ENCODE measurements at places on chromosomes 3 and 15.

DNA sequence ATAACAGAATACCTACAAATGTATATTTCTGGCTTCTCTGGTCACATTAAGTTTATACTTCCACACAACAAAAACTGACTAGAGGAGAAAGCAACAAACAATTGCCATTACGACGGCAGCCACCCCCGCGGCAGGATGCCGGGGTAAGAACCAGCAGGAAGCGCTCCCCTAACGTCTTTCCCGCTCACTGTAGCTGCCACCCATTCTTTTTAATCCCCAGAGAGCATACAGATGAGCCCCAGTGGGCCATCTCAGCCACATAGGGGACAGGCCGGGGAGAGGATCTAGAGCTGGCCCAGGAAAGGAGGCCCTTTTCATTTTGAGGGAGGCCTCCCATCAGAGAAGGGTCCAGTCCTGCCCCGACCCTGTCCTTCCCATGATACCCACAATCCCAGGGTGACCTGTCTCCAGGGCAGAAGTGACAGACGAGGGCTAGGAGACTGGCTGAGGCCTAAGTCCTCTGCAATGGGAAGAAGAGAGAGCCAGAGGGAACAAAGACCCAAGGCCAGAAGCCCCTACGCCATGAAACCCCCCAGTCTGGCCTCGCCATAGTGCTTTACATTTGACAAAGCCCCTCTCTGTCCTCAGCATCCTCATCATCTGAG lies 3.6 kb upstream of the CALML4 start:
- no peak for DNase-seq

GRCh38 chr3:195794708-195795107 lies 17.0 kb downstream of the MUC4 start:
- DNase-seq = no peak

GRCh38 chr3:157916672-157917071 lies 189.5 kb downstream of the SHOX2 start:
- peak; percentile 31 for DNase-seq

DNA sequence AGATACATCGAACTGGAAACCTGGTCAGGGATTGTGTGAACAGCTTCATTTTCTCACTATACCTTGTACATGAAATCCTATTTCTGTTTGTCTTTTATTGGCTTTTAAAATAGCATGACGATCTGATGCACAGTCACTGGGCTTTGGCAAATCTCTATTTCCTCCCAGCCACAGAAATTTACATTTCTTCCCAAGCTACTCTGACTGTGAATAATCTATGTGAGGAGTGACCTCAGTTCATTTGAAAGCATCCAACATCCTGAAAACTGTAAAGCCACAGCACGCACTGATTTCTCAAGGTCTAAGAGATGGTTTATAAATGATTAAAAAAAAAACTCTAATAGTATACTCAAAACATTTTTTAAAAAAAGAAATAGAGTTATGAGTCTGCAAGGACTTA lies 450.3 kb downstream of the IL5RA start:
- DNase-seq = no peak

DNA sequence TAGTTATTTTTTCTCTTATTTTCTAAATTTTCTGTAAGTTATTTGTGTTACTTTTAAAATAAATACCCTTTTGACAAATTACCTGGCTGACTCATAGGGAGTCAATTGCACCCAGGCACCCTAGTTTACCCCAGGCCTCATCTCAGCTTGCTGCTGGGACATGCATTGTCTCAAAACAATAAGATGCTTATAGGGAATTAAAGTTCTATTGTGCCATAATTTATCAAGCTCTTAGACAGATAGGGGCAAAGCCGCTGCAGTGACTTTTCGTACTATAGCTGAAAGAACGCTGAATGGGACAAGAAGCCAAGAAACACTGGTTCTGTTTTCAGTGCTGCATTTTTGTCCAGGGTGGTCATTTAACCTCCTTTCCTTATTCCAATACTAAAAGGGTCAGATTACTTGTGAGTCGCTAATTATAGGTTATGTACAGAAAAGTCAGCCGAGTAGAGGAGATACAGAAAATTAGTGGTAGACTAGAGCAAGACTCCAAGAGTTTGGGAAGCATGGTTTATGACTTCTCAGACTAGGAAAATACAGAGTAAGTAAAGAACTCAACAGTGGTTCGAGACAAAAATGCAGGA lies 50.3 kb downstream of the EXD1 start:
- DNase-seq = peak; percentile 38

DNA sequence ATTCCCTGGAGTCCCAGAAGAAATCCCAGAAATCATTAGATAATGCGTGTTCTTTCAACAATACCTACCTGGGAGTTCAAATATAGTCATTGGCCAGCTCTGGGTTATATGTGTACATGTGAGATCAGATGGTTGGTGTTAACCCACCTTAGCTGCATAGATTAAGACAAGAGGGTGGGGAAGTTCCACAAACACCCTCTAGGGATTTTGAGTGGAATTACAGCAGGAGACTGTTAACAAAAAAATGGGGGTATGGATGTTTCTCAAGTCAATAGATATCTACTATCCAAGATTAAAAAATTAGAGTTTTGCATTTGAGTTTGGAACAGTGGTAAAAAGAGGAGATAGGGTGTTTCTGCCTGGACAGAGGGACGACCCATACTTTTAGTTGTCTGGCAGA lies 282.5 kb upstream of the CNTN3 start:
- peak; percentile 2 for DNase-seq

DNA sequence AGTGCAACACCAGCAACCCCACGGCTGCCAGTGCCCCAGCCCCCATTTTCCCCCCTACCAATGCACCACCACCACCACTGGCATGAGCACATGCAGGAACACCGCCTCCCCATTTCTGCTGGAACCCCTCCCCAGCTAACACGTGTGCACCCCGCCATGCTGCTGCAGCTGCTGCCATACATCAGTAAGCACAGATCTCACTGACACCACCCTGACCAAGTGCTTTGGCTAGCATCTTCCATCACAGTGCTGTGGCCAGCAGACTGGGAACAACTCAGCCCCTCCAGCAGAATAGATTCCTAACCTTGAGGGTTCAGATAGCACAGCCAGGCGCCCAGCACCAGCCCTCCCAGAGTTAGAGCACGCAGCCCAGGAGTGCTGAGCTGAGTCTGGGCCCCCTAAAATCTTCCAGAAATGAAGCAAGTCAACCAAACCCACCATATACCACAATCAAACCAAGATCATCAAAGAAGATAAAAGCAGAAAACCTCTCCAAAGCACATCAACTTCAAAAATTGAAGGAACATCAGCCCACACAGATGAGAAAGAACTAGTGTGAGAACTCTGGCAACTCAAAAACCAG lies 81.2 kb upstream of the CDV3 start:
- DNase-seq = no peak

GRCh38 chr3:8981700-8982099 lies 18.4 kb upstream of the RAD18 start:
- no peak for DNase-seq

DNA sequence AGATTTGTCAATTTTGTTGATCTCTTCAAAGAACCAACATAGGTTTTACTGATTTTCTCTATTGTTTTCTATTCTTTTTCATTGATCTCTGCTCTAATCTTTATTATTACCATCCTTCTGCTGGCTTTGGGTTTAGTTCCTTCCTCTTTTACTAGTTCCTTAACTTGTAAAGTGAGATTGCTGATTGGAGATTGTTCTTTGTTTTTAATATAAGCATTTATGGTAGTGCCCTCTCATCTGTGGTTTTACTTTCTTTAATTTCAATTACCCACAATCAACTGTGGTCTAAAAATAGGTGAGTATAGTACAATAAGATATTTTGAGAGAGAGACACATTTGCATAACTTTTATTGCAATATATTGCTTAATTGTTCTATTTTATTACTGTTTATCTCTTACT lies 13.2 kb upstream of the CLRN1 start:
- DNase-seq = no peak

GRCh38 chr3:20035019-20035418 lies 5.2 kb upstream of the KAT2B start:
- no peak for DNase-seq

DNA sequence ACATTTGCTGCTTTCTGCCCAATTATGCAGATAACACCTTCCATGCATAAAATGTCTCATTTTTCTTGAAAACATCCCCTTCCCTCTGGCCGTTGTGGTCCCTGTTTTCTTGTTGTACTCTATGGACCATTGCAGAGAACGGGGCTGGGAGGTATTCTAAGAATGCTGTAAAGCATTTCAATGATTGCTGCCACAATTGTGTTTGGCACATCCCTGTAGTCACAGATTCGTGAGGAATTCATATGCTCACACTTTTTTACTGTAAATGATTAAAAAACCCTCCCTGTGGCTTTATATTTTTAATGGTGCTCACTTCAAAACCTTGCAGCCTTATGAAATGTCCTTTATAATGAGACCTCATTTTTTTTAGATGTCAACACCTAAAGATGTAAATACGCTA lies 207.2 kb upstream of the GBE1 start:
- DNase-seq = no peak

GRCh38 chr3:110687138-110687537 lies 384.5 kb upstream of the NECTIN3 start:
- DNase-seq = no peak

GRCh38 chr3:191030491-191030890 lies 168.0 kb upstream of the GMNC start:
- DNase-seq = no peak

DNA sequence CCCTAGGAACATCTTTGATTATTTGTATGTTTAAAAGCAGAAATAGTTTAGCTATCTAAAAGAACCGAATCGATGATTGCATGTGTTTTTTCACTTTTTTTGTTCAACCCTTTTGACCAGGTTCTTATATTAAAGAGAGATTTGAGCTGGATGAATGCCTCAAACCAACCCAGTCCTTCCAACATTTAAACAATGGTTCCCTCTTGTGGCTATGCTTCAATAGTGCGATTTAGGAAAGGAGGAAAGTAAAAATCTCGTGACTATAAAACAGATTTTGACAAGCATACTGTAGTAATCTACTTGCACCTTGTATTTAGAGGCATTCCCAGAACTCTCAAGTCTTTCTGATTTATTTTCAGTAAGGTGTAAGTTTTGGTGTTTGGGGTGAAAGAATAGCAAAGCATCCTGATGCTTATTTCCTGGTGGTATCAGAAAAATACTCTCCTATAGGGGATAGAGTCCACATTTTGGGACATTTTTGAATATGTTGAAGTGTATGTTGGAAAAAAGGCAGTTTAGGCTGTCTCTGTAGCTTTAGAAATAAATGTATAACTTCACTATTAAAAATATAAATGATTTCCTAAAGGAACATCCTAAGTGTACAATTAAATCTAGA lies 159.6 kb upstream of the KCNH8 start:
- no peak for DNase-seq

GRCh38 chr15:101201411-101202174 lies 50.3 kb downstream of the CHSY1 start:
- peak; percentile 99 for DNase-seq
